ENCODE measurements at places on chromosomes 4 and X.

- no peak for DNase-seq
These were observed 174.9 kb downstream of the CORIN start for GRCh38 chr4:47662975-47663374.

GRCh38 chr4:38463268-38463958 is 200.6 kb upstream of the KLF3 start:
- DNase-seq, result no peak

- DNase-seq, result no peak
These were observed 41.7 kb downstream of the ATP11C start for GRCh38 chrX:139890991-139891700.

DNA sequence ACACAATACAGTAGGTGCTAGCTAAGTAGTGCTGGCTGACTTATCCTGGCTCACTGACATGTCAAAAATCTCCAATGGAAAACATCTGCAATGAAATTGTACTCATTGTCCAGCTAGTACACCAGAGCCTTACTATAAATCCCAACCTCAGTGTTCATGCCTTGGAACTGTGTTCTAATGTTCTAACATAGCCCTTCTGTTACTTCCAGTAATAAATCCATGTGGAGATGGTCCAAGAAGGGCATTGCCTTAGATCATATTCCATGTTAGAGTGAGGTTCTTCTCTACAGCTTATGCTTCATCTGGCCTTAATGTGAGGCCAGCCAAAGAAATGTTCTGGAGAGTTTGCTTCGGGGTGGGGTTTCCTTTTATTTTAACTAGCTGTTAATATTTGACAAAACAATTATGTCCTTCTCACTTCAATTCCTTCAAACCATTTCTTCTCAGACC is 25.1 kb downstream of the ENOX2 start:
- DNase-seq, result no peak

Data from activated CD4-positive, alpha-beta T cell treated with anti-CD3 and anti-CD28 coated beads for 4 hours (primary cell).